ENCODE measurements at places on chromosomes 6 and 20.
A peak's percentile ranks its signal among the peaks of the same experiment; 100 is the strongest.

DNA sequence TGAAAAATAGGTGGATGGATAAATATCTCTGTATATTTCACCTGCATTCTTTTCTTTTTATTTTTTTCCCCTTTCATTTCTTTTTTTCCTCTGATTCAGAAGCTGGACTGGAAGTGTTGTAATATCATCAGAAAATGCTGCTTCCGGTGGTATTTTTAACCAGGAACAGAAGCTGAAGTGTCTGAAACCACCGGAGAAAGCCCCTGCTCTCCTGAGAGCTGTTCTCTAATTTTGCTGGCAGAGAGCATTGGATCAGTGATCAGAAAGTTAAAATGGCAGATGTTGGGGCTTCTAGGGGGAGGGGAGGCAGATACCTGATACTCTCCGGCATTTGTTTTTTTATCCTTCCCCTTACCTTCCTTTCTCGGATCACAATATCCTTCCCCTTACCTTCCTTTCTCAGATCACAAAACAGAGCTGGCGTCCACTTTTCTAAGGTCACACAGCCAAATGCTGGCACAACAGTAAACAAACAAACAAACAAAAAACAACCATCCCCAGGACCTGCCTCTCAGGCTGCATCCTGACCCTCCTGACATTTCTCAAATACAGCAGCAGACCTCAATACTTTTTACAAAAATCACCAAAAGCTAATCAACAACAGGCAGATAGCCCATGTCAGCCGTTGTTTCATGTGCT lies 143.2 kb upstream of the ZNF217 start:
- peak overlapping the region; percentile 44 for H3K4me3 ChIP-seq
- peak overlapping the region; percentile 88 for H3K27ac ChIP-seq
- peaks cover 3% of the 10 kb centered on the region for H3K36me3 ChIP-seq
- H3K27me3 ChIP-seq: no peaks in the 10 kb centered on the region
- peaks cover 64% of the 10 kb centered on the region for H3K4me1 ChIP-seq

DNA sequence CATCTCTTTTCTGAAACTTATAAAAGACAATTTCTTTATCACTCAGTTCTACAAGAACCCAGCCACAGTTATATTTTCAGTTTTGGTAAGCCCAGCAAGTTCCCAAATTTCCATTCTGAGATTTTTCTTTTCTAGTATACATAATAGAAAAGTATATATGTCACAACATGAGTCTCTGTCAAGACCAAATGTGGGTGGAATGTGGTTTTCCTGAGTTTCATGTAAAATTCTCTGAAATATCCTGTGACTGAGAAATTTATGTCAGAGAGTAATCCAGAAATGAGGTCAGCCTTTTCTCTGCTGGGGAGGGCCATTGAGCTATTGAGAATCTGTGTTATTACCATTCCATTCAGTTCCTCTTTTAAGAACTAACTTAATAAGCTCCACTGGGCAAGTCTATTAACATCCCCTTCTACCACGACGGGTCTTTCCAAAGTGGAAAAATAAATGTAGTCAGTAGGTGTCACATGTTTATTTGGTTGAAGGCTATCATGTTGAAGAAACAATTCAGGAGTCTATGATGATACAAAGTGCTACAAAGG lies 100.7 kb upstream of the HMGN3 start:
- no peak overlapping the region for H3K27ac ChIP-seq
- DNase-seq: no peak
- H3K4me3 ChIP-seq: no peak overlapping the region
- peaks cover 4% of the 10 kb centered on the region for H3K4me1 ChIP-seq
- H3K27me3 ChIP-seq: peaks cover 2% of the 10 kb centered on the region

DNA sequence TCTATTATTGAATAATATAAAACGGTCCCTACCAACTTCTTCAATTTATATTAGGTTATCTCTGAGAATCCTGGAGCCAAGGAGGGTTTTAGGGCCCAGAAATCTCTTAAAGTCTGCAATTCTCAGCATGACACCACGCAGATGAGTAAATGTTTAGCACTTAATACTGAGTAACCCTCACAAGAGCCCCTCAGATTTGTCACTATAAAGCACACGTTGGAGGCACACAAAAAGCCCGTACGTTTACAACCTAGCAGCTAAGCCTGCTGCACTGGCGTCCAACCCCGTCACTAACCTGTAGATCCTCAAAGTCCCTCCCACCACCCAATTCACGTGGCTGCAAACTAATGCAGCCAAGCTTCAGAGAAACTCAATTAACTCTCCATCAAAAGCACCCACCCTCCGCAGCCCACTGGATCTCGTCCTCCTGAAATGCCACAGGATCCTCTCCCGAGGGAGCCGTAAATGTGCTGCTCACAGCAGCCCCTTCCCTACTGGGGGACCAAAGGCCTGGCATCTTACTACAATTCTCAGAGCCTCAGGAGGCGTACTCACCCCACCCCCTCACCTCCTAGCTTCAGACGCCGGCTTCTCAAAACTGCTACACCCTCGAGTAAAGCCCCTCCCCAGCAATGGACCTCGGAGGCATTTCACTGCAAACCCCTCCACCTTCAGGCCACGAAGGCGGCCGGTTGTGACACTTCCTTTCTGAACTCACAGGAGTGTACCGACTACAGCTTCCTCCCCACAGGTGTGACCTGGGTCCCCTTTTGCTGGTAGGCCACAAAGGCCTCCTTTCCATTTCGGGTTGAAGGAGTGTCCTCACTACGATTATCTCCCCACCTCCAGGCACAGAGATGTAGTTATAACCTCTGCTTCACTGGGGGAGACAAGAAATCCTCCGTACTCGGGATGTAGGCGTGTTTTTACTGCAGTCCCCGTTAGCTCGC lies 909 bp downstream of the CPNE1 start:
- DNase-seq: peak; percentile 76
- H3K27me3 ChIP-seq: no peaks in the 10 kb centered on the region
- peak overlapping the region; percentile 98 for H3K4me3 ChIP-seq
- H3K27ac ChIP-seq: peak overlapping the region; percentile 99
- H3K4me1 ChIP-seq: peaks cover 49% of the 10 kb centered on the region

GRCh38 chr6:109221543-109222195 lies 126.4 kb downstream of the CEP57L1 start:
- peaks cover 10% of the 10 kb centered on the region for H3K27me3 ChIP-seq
- no peak overlapping the region for H3K4me3 ChIP-seq
- DNase-seq: no peak
- H3K36me3 ChIP-seq: no peaks in the 10 kb centered on the region
- H3K27ac ChIP-seq: no peak overlapping the region

GRCh38 chr20:44464514-44464913 lies 11.2 kb upstream of the TTPAL start:
- H3K27ac ChIP-seq: no peak overlapping the region
- H3K4me3 ChIP-seq: no peak overlapping the region
- DNase-seq: no peak

DNA sequence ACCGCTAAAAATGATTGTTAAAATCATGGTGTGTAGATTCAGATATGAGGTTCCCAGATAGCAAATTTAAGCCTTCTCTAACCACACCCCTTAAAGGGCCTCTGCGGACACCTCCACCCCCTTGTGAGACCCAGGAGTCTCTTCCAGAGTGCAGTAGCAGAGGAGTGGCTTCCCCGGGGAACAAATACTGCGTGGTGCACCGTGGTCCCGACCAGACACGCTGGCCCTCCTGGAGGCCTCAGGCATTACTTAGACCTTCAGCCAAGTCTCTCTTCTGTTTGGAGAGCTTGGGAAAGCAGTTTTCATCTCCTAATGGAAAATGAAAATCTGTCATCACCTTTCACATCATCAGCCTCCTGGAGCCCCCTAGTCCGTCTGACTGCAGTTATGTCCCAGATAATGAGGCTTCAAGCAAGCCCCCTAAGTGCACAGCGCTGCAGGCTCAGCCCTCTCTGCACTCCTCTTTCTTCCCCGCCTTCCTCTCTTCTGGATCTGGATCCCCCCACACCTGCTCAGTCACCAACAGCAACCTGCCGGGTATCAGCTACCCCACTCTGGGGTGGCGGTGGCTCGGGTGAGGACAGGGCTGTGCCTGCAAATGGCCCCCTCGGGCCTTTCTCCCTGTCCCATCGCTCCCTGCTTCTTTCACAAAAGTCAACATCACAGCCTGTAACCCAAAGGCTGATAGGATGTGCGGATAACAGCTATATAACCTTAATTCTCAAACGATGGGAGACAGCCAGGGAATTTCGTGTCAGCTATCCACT lies 58.8 kb upstream of the TAGAP start:
- peak overlapping the region; percentile 83 for H3K27ac ChIP-seq
- H3K4me1 ChIP-seq: peaks cover 79% of the 10 kb centered on the region
- DNase-seq: no peak
- H3K36me3 ChIP-seq: no peaks in the 10 kb centered on the region
- H3K27me3 ChIP-seq: no peaks in the 10 kb centered on the region

- DNase-seq: no peak
- no peak overlapping the region for H3K27ac ChIP-seq
- H3K4me3 ChIP-seq: no peak overlapping the region
Measured at GRCh38 chr6:157711060-157711459, 112.0 kb upstream of the SNX9 start.

GRCh38 chr6:112054555-112055190 lies 769 bp downstream of the CCN6 start:
- no peak overlapping the region for H3K4me3 ChIP-seq
- no peak overlapping the region for H3K27ac ChIP-seq
- H3K36me3 ChIP-seq: no peaks in the 10 kb centered on the region
- H3K4me1 ChIP-seq: no peaks in the 10 kb centered on the region

GRCh38 chr6:158516098-158516497 lies 43.8 kb upstream of the TMEM181 start:
- DNase-seq: no peak
- no peaks in the 10 kb centered on the region for H3K36me3 ChIP-seq
- no peak overlapping the region for H3K27ac ChIP-seq
- H3K27me3 ChIP-seq: peaks cover 13% of the 10 kb centered on the region
- H3K4me1 ChIP-seq: peaks cover 41% of the 10 kb centered on the region

GRCh38 chr6:110140650-110141049 lies 38.8 kb downstream of the WASF1 start:
- no peaks in the 10 kb centered on the region for H3K27me3 ChIP-seq
- no peaks in the 10 kb centered on the region for H3K36me3 ChIP-seq
- no peak overlapping the region for H3K27ac ChIP-seq
- no peak for DNase-seq

All from activated CD4-positive, alpha-beta T cell treated with anti-CD3 and anti-CD28 coated beads, Interleukin-2, amount 10 ng/mL, durations not matched to agents 7 days and 5 days (primary cell).